NCI-H1436 treated with DMSO at 0.1 percent for 48 hours (cell line): ENCODE measurements at places on chromosomes 7 and 10.

DNA sequence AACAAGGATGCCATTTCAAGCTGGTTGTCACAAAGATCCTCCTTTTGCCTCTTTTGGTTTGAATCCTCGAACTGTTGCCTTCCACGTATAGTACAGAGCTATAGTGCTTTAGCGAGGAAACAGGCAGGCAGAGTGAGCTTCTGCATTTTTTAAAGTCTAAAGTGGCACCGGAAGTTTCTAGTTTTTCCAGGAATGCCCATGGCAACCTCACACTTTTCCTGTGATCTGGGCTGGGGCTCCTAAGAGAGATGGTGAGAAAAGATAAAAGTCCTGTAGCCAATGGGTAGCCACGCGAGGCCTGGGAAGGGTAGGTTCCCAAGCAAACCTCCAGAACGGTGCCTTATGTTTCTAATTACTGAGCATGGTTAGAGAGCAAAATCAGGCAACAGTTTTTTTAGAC lies 76.7 kb downstream of the CALD1 start:
- DNase-seq, result no peak

DNA sequence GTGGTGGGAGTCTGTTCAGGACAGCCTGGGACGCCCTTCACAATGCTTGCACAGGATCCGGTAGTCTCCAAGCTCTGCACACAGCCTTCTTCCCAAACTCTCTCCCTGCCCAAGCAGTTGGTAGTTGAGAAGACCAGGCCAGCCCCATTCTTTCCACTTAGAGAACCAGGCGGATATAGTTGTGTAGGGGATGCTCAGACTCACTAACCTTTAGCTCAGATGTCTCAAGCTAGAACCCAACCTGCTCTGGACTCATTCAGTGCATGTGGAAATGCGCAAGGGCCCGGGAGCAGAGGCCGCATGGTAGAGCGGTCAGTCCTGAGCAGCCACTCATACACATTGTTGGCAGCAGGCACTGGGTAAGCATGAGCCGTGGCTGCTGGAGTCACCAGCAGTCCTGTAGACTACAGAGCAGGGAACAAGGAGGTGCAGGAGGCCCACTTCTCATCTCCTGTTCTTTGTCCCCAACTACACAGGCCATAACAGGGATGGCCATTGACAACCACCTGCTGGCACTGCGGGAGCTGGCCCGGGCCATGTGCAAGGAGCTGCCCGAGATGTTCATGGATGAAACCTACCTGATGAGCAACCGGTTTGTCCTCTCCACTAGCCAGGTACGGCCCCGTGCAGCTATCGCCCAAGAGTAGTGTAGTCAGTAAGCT lies 17.2 kb upstream of the C10orf53 start:
- DNase-seq, result no peak

DNA sequence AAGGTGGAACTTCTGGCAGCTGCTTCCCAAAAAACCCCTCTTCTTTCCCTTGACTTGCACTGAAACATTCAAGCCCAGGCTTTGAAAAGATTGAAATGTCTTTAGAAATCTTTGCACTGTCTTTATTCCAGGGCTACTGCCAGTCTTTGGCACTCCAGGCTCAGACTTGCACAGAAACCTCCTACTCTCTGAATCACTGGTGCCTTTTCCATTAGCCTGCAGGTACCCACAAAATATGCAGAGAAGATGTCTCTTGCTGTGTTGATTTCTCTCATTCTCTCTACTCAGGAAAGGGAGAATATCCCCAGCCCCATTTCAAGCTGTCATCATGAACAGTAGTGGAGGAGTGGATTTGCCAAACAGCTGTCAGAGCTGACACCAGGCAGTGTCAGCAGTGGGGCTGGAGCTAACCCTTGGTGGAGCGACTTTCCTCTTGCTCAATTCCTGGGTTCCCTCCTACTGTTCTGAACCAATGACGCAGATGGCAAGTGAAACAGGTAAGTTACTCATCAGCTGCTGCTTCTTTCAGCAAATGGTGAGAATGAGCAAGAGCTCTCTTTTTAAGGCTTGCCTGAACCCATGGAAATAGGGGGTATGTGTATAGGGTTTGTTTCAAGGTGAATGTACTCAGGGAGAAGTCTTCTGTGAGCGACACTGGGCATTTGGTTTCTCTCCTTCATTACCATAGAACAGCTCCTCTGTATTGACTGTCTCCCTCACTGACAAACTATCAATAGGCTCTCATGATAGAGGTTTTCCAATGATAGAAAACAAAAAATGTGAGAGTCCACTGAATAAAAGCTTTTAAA lies 362.4 kb downstream of the ADRA2A start:
- no peak for DNase-seq

DNA sequence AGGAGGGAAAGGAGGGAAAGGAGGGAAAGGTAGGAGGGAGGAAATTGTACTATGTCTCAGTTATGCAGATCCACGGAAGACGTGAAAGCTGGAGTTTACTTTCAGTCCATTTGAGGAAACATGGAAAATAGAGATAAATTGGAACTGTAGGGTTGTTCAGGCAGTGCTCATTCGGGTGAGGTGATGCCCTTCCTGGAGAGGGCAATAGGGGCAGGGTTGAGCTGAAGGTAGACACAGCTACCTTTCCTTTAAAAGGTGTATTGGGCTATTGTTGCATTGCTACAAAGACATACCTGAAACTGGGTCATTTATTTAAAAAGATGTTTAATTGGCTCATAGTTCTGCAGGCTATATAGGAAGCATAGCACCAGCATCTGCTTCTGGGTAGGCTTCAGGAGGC lies 116.9 kb upstream of the PLXDC2 start:
- no peak for DNase-seq

DNA sequence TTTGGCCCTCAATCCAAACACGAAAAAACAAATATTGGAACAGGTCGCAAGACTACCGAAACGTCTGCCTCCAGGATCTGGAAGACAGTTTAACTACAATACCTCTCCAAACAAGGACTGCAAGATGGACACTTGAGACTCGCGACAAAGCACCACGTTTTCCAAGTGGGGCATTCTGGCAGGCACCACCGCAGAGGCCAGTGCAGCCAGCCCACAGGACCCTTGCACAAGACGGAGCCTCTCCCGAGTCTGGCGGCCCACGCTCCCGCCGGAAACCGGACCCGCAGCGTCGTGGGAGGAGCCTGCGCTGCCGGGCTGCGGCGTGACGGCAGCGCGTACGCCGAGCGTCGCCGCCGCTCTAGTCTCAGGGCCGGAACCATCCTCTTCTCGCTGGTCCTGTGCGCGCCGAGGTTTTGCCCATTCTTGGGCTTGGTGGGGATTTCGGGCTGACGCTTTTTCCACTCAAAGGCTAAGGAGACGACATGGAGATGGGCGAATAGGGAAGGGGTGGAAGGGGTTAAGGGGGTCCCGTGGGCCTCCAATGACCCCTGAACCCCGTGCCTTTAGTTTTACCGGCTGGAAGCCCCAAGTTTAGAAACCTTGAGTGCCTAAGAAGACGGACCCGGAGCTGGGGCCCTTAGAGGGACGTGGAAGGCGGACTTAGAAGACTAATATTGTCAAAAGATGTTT lies at the start of gene ORC5:
Gene ORC5, minus strand, starts transcription at position 283 of the 690 bp plus-strand sequence. Its CDS starts 109 bp downstream, at position 174.
- no peak for DNase-seq

DNA sequence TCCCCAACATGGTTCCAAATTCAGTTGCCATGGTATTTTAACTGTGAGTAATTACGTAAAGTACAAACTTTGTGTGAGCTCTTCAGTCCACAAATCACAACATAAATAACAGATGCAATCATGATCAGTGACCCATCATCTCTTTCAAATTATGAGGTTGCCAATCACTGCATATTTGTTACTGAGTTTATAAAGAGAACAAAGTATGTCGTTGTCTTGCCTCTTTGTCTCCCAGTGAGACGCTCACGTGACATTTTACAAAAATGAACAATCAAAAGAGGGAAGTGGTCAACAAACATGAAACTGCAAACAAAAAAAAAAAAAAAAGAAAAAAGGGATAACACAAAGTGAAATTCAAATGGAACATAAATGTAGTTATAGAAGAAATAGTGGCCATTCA lies 122.7 kb upstream of the PDSS1 start:
- no peak for DNase-seq

GRCh38 chr10:114885443-114885842 lies 52.6 kb upstream of the TRUB1 start:
- no peak for DNase-seq

GRCh38 chr7:157700231-157701005 lies 363.6 kb downstream of the DNAJB6 start:
- no peak for DNase-seq

- no peak for DNase-seq
Observed at GRCh38 chr7:75596727-75597614, 104.9 kb downstream of the SPDYE5 start.

DNA sequence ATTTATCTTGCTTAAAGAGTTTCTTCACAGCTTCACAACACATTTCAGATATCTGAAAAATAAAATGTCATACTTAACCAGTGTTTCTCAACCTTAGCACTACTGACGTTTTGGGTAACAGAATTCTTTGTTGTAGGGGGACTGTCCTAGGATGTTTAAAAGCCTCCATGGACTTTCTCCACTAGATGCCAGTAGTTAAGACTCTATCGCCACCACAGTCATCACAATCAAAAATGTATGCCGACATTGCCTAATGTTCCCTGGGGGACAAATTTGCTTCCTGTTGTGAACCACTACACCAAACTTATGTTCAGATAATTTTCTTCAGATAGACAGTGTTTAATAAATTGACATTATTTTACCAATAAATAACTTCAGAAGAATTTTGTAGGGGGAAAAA lies 13.4 kb downstream of the NOC3L start:
- no peak for DNase-seq

- no peak for DNase-seq
Observed at GRCh38 chr10:103042129-103042528, 124.0 kb downstream of the CNNM2 start.

DNA sequence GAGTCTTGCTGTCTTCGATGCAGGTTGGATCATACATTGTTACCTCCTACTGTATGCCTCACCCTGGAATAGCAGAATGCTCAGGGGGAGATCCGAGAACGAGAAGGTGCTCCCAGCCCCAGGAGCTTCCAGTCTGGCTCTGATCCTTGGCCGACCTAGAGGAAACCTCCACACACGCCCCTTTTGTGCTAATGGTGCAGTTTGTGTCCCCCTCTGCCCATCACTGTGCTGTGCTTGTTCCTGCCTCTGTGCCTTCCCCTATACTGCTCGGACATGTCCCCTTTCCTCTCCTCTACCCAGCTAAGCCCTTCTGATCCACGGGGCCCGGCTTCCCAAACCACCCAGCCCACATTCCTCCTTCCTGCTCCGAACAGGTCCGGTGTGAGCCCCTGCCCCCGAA lies 32.5 kb downstream of the ZNF775 start:
- no peak for DNase-seq
